ENCODE measurements at places on chromosomes 11 and 22.

GRCh38 chr22:28560046-28560742, 119.4 kb downstream of the TTC28 start:
- DNase-seq, result peak; percentile 17

- no peak for DNase-seq
Measured at GRCh38 chr22:49672014-49672516, 155.6 kb downstream of the BRD1 start.

GRCh38 chr11:114449845-114450244, 10.6 kb downstream of the REXO2 start:
- DNase-seq, result no peak

GRCh38 chr22:40618400-40618799, 18.1 kb downstream of the MRTFA start:
- DNase-seq, result no peak

DNA sequence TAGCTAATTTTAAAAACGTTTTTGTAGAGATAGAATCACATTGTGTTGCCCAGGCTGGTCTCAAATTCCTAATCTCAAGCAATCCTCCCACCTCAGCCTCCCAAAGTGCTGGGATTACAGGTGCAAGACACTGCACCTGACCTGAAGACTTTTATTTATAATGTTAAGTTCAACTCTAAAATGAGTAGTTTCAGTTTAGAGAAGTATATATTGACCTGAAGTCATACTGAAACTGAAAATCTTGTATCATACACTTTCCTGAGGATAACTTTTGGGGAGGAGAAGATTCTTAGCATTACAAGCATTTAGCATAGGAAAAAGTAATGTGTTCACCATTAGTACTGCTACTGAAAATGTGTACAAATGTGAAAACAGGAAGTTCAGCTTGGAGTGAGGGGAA, 249.3 kb downstream of the CASP12 start:
- DNase-seq, result no peak

- DNase-seq, result no peak
Measured at GRCh38 chr22:38481162-38481870, 13.4 kb downstream of the KDELR3 start.

DNA sequence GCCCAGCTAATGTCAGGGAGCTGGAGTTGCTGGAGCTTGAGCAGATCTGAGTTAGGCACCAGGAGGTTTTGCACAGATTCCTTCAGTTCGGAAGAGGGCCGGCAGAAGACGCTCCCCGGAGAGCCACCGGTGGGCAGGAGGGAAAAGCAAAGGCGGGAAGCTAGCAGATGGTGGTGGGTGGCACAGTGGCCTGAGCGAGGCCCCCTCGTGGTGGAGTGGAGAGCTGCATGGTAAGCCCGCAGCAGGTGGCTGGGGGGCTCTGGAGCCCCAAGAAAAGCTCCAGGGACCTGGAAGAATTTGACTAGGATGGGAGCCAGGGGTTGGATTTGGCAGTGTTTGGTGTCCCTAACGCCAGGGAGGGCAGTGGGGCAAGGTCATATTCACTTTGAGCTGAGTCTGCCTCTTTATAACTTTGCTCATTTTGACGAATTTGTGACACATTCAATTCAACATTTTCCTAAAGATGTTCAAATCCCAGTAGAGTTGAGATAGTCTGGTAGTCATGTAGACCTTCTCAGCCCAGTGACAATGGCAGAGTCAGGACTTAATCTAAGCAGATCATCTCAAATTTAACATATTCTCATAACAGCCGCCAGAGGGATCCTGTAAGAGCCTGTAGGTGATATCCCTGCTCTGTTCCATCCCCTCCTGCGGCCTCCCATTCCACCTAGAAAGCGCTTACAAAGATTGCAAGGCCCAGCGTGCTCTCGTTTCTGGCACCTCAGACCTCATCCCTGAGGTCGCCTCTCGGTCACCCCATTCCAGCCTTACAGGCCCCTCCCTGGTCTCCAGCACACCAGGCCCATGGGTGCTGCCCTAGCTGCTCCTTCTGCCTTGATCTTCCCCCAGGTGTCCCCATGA, 57.9 kb downstream of the TRIM29 start:
- DNase-seq, result no peak

- DNase-seq, result no peak
Measured at GRCh38 chr11:68010090-68011041, at the start of gene ALDH3B1. ALDH3B1 (plus strand) TSS chr11:68010327; CDS start chr11:68015298, 4,971 bp downstream.

DNA sequence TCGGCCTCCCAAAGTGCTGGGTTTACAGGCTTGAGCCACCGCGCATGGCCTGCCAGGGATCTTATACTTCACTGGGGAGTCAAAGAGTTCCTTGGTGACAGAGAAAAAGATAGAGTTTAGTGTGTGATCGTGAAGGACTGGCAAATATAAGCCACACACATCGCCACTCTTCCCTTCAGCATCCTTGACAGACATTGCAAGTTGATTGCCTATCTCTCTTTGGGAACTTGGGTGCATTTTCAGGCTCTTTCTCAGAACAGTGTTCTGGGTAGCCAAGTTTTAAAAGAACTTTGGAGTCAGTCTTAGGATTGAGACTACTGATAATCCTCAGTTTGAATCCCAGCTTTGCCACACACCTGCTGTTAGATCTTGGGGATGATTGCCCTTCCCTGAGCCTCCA, 19.8 kb downstream of the MIAT start:
- DNase-seq, result no peak

DNA sequence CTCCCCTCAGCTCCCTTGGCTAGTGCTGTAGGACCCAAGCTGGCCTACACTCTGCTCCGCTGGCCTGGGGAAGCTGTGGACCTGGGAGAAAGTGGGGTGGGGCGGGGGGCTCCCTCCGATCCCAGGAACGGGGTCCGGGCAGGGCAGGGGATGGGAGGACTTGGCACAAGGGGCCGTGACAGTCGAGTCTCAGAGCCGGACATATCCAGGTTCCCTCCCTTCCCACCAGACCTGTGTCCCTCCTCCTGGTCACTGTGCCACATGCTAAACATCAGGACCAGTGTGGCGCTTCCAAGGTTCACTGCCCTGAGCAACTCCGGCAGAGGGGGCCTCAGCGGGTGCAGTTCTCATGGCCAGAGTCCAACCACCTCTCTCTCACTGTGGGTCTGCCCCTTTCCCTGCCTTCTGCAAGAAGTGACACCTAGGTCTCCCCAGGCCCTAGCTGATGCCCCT, 2.0 kb downstream of the DUSP8 start:
- DNase-seq, result no peak

- no peak for DNase-seq
Measured at GRCh38 chr11:134503596-134503995, 91.6 kb upstream of the B3GAT1 start.

GRCh38 chr11:30239025-30239424, 8.2 kb downstream of the FSHB start:
- no peak for DNase-seq

DNA sequence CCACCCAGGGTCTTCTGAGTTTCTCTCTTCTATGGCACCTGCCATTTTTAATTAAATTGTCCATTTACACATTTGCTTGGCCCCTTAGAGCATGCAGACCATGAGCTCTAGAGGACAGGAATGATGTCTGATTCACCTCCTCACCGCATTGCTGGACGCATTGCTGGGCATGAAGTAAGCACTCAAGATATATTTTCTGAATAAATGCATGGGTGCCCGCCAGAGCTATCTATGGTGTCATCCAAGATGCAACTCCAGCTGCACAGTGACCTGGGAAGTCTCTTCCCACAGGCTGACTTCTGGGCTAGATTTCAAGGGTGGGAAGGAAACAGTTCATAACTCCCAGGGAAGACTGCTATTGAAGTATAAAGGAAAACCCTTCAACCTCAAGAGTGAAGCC, 66.6 kb upstream of the ASPHD2 start:
- DNase-seq, result no peak

DNA sequence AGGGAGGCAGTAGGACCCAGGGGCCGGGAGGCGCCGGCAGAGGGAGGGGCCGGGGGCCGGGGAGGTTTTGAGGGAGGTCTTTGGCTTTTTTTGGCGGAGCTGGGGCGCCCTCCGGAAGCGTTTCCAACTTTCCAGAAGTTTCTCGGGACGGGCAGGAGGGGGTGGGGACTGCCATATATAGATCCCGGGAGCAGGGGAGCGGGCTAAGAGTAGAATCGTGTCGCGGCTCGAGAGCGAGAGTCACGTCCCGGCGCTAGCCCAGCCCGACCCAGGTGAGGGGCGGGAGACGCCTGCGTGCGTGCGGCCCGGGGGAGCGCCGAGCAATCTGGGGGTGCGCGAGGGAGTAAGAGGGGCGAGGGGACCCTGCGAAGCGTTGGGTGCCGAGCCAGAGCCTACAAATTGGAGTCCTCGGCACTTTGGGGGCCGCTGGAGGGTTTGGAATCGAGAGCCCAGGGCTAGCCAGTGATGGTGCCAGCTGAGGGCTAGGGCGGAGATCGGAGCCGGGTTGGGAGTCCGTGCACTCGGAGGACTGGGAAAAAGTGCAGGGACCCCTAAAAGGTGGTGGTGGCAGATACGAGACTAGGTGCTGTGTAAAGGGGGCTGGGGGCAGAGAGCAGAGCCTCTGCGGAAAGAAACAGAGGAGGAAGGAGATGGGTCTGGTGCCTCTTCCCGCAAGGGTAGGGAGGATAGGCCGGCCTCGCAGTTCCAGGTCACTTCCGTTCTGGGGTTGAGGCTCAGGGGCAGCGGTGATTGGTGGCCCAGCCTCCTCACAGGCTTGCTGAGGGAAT, at the start of gene SERPINH1:
Gene SERPINH1 (plus strand): TSS at position 206 of the 788 bp plus-strand sequence. CDS start 4,097 bp downstream, outside the sequence.
- DNase-seq, result peak; percentile 93

- no peak for DNase-seq
Measured at GRCh38 chr11:129328756-129329155, 46.9 kb upstream of the BARX2 start.

DNA sequence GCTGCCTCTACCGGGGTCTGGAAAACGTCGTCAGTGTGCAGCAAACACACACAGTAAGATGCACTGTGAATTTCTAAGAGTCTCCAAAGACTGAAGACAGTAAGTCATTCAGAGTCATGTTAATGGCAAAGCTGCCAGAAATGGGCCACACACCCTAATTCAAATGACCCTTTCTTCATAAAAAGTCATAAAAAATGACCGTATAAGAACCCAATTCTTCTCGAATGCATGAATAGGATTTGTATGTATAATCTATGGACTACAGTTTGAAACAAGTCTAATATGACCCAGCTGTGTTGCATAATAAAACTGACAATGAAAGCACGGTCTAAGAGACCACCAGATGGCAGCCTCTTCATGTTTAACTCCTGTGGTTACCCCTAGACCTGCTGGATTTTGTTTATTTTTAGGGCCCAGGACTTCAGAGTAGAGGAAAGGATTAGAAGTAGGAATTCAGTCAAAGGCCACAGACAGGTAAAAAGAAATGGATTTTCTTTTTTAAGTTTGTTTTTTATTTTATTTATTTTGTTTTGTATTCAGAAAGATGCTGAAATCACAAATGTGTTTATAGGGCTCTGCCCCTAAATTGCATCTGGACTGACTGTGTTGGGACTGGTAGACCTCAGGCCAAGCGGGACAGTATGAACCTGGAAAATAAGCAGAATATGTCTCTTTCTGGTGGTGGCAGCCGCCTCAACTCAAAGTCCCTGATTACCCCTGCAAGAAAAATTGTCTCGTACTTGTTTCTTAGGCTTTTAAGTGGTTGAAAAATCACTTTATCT, 32.1 kb upstream of the SLC5A12 start:
- DNase-seq, result peak; percentile 89

- DNase-seq, result peak; percentile 48
Measured at GRCh38 chr22:41092847-41093411, 537 bp downstream of the EP300 start.

- no peak for DNase-seq
Measured at GRCh38 chr11:10838881-10839280, 19.0 kb downstream of the ZBED5 start.

DNA sequence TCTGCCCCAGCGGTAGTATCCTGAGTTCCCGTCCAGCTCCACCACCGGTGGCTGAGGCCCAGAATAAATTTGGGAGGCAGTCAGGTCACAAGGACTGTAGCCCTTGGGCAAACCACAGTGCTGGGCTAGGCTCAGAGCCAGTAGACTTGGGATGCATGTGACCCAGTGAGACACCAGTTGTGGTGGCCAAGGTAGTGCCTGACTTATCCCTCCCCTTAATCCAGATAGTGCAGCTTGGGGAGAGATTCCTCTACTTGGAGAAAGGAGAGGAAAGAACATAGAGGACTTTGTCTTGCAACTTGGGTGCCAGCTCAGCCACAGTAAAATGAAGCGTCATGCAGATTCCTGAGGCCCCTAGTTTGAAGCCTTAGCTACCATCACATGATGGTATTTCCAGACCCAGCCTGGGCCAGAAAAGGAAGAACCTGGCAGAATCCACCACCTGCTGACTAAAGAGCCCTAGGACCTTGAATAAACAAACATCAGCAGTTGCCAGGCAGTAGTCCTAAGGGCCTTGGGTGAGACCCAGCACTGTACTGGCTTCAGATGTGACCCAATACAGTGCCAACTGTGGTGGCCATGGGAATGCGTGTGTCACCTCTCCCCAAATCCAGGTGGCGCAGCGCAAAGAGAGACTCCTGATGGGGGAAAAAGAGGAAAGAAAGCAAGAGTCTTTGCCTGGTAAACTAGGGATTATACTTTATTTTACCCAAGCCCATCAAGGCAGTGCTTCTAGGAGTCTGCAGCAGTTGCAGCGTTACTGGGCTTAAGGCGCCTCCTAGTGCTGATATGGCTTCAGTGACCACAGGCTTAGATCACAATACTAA, 17.0 kb upstream of the DDX10 start:
- peak; percentile 86 for DNase-seq

- DNase-seq, result no peak
Measured at GRCh38 chr11:36412781-36413383, 97.2 kb downstream of the TRAF6 start.

GRCh38 chr11:833114-833791, 501 bp downstream of the CD151 start:
- peak; percentile 45 for DNase-seq

- DNase-seq, result no peak
Measured at GRCh38 chr11:130218501-130219070, 59.0 kb downstream of the ST14 start.

- no peak for DNase-seq
Measured at GRCh38 chr11:16026849-16027248, 329.5 kb downstream of the SOX6 start.

GRCh38 chr22:32643246-32643645, 158.3 kb upstream of the TIMP3 start:
- no peak for DNase-seq

- DNase-seq, result peak; percentile 68
Measured at GRCh38 chr11:44632466-44633123, 67.1 kb downstream of the CD82 start.

GRCh38 chr22:49297286-49297870, 530.3 kb downstream of the BRD1 start:
- no peak for DNase-seq

GRCh38 chr11:119790476-119790875, 61.5 kb upstream of the NECTIN1 start:
- DNase-seq, result no peak

DNA sequence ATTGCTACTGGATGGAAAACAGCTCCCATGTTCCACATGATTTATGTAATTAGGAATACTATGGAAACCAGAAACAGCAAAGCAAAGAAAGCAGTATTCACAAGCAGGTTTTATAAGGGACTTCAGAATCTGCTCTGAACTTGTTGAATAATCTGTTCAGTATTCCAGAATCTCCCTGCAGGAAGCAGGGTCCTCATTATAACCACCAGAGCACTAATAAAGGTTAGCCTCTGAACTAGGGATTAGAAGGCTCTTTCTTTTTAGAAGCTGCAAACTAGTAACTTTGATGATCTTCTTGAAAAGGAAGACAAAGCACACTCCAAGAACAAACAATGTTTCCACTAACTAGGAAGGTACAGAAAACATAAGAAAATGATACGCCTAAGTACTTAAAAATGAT, 125.8 kb downstream of the DCDC1 start:
- no peak for DNase-seq

GRCh38 chr11:128580612-128581011, 6.7 kb downstream of the ETS1 start:
- no peak for DNase-seq

GRCh38 chr11:131737357-131737756, 366.9 kb downstream of the NTM start:
- DNase-seq, result no peak

All from A673 (cell line).